ENCODE measurements at places on chromosomes 4 and X. TPM values are rescaled to one million over a fixed set of nuclear protein-coding genes. Genes with fewer than 3 reads are reported as not detected.

- DNase-seq, result no peak
Measured at GRCh38 chrX:15930585-15930984, 76.0 kb upstream of the AP1S2 start.

- no peak for DNase-seq
Measured at GRCh38 chr4:41455206-41455605, 82.8 kb upstream of the LIMCH1 start.

DNA sequence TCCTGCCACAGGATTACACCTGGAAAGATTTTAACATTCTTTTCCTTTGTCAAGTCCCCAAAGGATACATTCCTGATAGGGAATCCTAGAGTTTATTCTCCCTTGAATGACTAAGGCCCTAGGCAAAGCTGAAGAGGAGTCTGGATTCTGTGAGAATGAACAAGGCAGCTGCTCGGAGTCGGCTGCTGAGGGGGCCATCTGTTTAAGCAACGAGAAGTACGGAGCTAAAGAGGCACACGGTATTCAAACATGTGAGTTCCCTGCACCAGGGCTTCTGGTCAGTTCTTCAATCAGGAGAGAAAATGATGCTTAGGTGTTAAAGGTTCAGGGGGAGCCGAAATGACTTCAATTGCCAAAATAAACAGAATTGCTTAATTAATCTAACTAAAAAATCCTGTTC is 97.6 kb downstream of the MGST2 start:
- no peak for DNase-seq

DNA sequence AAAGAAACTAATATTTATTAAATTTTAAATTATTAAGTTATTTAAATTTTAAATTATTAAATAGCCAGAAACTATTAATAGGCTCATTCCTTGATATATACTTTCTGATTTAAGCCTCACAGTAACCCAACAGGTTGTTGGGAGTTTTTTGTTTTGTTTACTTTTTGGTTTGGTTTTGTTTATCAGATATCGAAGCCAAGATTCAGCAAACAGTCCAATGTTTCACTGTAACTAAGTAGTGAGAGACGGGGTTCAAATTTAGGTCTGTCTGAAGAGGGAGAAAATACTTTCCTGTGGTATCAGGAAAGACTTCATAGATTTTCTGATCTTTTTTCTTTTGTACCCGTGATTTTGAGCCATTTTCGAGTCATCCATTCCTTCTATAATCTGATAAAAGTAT is 54.2 kb downstream of the CCDC158 start:
- DNase-seq, result no peak

- no peak for DNase-seq
Measured at GRCh38 chr4:159390648-159391047, 287.8 kb downstream of the RAPGEF2 start.

GRCh38 chr4:113094802-113095201 is 45.3 kb downstream of the ANK2 start:
- DNase-seq, result no peak

GRCh38 chrX:153387987-153388721 is 13.0 kb downstream of the PNMA6E start:
- peak; percentile 62 for DNase-seq

DNA sequence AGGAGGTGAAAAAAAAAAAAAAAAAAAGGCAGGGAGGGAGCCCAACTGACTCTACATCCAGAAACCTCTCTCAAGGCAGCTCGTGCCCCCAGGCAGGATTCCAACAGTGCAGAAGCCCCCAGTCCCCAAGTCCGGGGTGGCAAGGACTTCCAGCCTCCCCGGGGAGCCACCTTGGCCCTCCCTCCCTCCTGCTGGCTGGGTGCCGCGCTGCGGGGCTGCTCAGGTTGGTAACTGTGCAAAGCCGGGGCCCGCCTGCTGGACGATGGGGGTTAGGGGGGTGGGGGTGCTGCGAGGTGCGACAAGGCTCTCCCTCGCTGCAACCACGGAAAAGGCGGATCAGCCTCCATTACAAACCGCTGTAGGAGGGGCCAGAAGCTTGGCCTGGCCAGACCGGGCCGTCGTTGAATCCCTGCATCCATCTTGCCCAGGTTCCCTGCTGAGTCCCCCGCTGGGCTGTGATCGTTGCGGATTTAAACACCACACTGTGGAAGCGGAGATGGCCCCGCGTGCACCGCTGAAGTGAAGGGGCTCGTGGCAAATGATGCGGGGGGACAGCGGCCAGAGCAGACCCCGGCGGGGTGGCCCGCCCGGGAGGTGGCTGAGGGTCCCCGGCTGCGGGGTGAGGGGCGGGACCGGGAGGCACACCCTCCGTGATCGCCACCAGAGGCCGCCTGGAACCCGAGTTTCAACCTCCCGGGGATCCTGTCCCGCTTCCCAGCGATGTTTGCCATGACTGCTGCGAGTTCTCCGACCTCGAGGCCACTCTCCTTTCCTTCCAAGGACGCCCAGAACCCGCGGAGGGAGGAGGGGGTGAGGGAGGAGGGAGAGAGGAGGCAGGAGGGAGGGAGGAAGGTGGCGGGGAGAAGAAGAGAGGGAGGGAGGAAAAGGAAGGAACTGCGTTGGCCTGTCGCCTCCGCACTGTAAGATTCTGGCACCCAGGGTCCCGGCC is 58.0 kb upstream of the DDX3X start:
- DNase-seq, result peak; percentile 71

GRCh38 chrX:41491267-41492004 is 44.3 kb downstream of the NYX start:
- DNase-seq, result no peak

- DNase-seq, result no peak
Measured at GRCh38 chr4:152014280-152014679, 253.5 kb upstream of the GATB start.

- no peak for DNase-seq
Measured at GRCh38 chr4:61493470-61493869, 293.3 kb downstream of the ADGRL3 start.

DNA sequence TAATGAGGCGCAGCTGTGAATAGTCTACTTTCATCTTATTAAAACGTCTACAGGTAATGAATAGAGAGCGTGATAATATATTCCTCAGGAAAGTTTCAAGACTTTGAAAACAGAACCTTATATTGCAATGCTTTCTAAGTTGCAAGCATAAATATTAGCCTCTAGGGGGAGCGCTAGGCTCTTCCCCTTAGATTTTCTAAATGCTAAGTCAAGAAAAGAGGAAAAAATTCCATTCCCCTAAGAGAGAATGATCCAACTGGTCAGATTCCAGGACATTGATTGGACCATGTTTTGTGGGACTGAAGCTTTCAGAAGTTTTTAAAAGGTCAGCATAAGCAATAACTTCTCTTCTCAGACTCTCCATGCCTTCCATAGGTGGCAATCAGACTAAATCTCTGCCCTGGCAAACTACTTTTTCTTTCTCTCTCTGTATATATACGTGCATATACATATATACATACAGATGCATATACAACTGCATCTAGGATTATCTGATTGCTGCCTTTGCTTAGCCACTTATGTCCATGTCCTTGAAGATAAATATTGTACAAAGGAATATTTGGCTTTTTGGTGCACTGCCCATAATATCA is 492.9 kb downstream of the INPP4B start:
- no peak for DNase-seq

DNA sequence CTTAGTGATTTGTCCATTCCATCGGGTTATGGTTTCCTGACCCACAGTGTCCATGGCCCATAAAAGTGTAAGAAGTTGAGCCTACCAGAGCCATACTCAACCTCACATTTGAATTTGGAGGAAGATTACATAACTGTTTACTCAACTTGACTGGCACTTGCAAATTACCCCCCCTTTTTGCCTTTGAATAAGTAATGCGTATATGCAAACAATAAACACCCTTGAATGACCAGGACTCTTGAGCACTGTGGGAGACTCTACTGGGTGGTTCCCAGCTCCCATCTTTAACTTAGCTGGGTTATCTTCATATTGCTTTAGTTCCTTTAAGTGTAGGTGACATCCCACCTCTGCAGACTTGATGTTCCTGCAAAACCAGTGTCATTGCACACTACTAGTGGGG is 30.6 kb upstream of the STIM2 start:
- no peak for DNase-seq

DNA sequence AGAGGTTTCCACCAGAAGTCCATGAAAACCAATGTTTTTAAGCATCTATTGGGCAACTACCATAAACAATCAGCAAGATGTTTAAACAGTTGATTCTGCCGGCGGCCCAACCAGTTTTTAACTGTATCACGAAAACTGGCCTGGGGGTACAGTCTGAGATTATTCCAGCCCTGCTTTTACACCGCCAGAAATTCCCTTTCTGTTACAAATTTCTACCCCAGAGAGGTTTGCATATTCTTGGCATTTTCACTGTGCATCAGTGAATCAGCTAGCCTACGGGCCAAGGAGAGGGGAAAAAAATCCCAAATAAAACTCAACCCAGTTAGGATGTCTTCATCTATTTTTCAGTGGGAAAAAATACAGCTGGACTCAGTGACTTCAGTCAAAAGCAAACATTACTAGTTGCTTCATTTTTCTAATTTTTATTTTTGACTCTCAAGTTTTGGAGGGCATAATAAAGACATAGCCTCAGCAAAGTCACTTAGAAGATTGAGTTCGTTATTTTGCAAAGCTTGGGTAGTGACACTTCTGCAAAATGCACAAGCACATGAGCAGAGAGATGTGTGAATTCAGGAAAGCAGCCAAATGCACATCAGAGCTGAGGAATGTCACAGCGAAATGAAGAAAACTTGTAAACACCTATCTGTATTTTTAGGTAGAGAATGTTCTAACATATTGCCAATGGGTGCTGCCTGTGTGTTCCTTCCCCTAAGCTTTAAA is 167.8 kb upstream of the GK2 start:
- peak; percentile 17 for DNase-seq

- DNase-seq, result no peak
Measured at GRCh38 chr4:40414673-40415072, 79.5 kb downstream of the CHRNA9 start.

DNA sequence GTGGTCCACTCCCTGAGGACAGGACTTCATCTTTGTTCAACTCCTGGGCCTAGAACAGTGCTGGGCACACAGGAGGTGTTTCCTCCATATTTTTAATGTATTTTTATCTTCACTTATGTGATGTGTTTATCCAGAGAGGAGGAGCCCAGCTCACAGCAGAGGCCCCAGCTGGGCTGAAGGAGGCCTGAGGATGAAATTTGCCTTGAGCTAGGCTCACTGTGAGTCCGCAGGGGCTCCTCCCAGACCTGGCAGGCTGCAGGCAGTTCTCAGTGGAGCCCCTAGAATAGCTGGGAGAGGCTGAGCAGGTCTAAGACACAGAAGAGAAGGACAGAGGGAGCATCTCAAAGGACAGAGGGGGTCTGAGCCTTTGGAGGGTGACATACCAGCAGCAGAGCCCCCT is 26.8 kb downstream of the C4orf50 start:
- DNase-seq, result no peak

DNA sequence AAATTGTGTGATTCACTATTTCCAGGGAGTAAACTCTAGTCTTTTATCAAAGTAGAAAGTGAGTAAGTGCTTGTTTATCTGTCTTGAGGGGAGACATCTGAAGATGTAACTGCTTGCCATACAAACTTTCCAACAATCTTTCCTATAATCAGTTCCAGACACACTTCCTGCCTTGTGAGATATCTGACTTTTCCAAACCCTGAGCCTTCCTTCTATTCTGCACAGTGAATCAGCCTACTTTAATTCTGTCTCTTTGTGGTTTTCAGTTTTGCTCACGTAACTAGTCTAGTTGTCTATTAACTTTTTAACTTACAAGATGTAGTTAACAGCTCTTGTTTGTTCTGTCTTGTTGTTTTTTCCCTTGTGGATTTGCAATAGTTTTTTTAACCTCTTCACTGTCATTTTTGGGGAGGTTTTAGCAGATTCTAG is 947.8 kb downstream of the C4orf33 start:
- DNase-seq, result no peak

DNA sequence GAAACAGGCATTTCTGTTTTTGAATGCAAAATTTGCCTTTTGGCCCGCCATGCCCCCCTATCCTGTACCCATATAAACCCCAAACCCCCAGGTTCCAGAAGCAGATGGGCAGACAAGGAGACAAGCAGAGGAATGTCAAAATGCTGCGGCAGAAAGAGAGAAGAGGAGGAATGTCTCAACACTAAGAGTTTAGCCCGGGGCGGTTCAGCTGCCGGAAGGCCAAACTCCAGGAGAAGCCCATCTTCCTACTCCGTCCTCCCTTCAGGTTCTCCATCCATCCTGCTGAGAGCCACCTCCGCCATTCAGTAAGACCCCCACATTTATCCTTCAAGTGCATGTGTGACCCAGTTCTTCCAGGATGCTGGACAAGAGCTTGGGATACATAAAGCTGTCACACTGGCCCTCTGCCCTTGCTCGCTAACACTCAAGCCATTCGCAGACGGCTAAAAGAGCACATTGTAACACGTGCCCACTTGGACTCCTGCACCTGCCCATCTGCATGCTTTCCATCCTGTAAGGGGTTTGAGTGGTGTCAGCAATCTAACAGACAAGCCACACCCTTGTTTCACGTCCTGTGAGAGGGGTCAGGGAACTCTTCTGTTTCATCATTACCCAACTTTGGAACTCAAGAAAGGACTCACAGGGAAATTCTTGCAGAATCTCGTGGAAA is 31.3 kb downstream of the TLR10 start:
- peak; percentile 29 for DNase-seq

GRCh38 chrX:72025236-72025770 is 106.4 kb downstream of the RTL5 start:
- no peak for DNase-seq

GRCh38 chr4:123133397-123134050 is 211.1 kb upstream of the NUDT6 start:
- no peak for DNase-seq

DNA sequence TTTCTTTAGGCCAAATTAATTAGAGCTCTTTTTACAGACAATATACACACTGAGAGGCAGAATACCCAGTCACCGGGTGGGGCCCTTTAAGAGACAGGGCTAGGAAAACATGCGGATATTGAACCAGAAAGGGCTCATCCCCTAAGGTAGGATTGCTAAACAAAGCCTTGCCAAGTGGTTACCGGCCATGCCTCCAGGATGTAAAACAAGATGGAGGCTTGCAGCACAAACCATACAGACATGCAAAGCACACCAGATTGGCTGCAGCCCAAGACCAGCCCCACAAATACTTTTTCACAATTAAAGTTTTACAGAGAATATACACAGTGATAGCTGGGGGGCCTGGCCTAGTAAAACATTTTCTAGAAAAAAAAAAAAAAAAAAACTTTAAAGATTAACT is 210.0 kb downstream of the KLHL4 start:
- DNase-seq, result no peak

DNA sequence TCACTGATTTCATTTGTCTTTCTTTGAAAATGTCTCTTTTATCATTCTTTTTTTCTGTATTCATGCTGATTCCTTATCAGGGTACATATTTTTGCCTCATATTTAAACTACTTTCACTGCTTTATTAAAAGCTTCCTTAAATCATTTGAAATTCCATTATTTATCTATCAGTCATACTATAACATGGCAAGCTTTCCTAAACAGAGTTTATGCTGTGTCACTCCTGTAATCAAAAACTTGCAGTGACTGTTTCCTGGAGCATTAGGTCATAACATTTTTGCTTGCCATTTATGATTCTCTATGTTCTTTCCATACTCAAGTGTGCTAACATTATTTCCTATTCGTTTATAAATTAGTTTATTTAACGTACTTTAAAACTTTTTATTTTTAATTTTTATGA is 203.7 kb downstream of the BMPR1B start:
- DNase-seq, result no peak

VCX3A gene
- total RNA-seq, result not detected

UGT2B15 gene
- not detected for total RNA-seq

CXorf51B gene
- not detected for total RNA-seq

GAGE12E gene
- not detected for total RNA-seq

SPATA18 gene
- 2.1 TPM for total RNA-seq

PPP2R2C gene
- total RNA-seq, result 7.2 TPM

TMPRSS11A gene
- not detected for total RNA-seq

Measured in right cardiac atrium (tissue), 5 donors.